ENCODE measurements at places on chromosomes 11 and 22. TPM values are rescaled to one million over a fixed set of nuclear protein-coding genes. Genes with fewer than 3 reads are reported as not detected.

GRCh38 chr11:126636911-126637794 lies 281.7 kb downstream of the ST3GAL4 start:
- H3K4me1 ChIP-seq, result no peaks in the 10 kb centered on the region
- no peak for DNase-seq
- no peak overlapping the region for H3K4me3 ChIP-seq
- H3K27me3 ChIP-seq, result peaks cover 16% of the 10 kb centered on the region
- no peaks in the 10 kb centered on the region for H3K36me3 ChIP-seq

The F2 gene
- total RNA-seq, result 0.64 TPM

GRCh38 chr22:47609653-47610052 lies 847.2 kb downstream of the TBC1D22A start:
- H3K4me1 ChIP-seq, result no peaks in the 10 kb centered on the region
- no peak for DNase-seq
- H3K36me3 ChIP-seq, result no peaks in the 10 kb centered on the region
- no peak overlapping the region for H3K4me3 ChIP-seq
- H3K27me3 ChIP-seq, result no peaks in the 10 kb centered on the region

- H3K27me3 ChIP-seq, result no peaks in the 10 kb centered on the region
- peak overlapping the region; percentile 68 for H3K27ac ChIP-seq
- peaks cover 25% of the 10 kb centered on the region for H3K4me1 ChIP-seq
- DNase-seq, result no peak
These were observed 97.1 kb downstream of the CWC15 start for GRCh38 chr11:94876222-94876621.

GRCh38 chr11:45045683-45046471 lies 95.2 kb upstream of the TP53I11 start:
- H3K27me3 ChIP-seq, result no peaks in the 10 kb centered on the region
- DNase-seq, result peak; percentile 13
- H3K36me3 ChIP-seq, result no peaks in the 10 kb centered on the region
- H3K4me3 ChIP-seq, result no peak overlapping the region
- H3K4me1 ChIP-seq, result no peaks in the 10 kb centered on the region

The MMP11 gene
- 3.0 TPM for total RNA-seq

GRCh38 chr11:35689081-35689996 lies 26.8 kb downstream of the TRIM44 start:
- H3K27ac ChIP-seq, result no peak overlapping the region
- no peaks in the 10 kb centered on the region for H3K27me3 ChIP-seq
- H3K36me3 ChIP-seq, result no peaks in the 10 kb centered on the region
- DNase-seq, result no peak
- no peaks in the 10 kb centered on the region for H3K4me1 ChIP-seq

DNA sequence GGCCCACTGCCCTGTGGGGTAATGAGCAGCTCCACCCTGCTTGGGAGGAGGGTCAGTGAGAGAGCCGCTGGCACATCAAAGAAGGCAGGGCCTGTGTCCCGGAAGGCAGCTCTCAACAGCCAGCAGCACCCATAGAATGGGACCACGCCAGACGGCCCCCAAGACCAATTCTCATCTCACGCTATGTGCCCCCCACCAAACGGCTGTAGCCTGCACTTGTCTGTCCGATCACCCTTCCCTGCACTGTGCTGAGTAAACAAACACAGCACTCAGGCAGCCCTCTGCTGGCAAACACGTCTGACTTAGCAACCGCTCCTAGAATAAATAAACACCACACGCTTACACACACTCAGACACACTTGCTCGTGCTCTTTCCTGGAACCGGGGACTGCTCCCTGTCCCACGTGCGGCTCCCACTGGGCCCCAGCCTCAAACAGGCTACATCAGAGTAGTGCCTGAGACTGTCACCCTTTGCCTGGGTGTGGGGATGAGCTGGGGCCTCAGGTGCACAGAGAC lies 53.2 kb upstream of the CDON start:
- no peak overlapping the region for H3K4me3 ChIP-seq
- no peaks in the 10 kb centered on the region for H3K36me3 ChIP-seq
- H3K4me1 ChIP-seq, result peaks cover 41% of the 10 kb centered on the region
- no peaks in the 10 kb centered on the region for H3K27me3 ChIP-seq

The DMC1 gene
- 3.2 TPM for total RNA-seq

DNA sequence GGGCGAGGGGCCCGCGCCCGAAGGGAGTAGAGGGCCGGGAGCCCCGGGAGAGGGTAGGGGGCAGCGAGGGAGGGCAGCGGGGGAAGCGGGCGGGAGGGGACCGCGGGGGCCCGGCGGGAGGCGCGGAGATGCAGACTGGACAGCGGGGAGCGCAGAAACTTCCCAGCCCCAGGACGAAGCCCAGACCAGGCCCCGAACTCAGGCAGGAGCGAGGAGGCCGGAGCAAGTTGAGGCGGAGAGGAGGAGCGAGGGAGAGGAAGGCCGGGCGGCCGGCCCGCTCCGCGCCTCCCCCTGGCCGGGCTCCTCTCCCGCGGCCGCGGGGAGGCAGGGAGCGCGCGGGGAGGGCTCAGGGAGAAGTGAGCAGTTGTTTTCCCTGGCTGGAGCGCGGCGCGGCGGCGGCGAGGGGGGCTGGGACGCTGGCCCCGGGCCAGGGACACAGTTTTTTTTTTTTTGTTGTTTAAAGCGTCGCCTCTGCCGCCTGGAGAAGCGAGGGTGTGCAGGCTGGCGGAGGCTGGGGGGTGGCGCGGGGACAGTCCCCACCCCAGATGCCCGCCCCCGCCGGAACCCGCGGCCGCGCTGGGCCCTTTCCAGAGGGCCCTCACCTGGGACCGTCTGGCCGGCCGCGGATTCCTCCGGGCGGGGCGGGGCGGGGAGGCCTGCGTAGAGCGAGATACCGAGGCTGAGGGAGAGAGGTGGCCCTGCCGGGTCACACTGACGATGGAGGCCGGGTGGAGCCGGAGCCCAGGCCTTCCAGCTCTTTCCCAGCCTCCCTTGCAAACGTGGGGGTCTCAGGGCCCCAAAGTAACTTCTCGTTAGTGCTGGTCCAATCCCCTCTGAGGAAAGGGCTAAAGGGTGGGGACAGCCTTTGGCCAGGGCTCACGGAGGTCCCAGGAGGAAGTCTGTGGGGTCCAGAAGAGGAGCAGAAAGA lies at the start of gene LTBP3:
TSS of gene LTBP3 (minus strand) at position 358 of the 928 bp plus-strand sequence. CDS start 400 bp downstream, outside the sequence.
- no peaks in the 10 kb centered on the region for H3K36me3 ChIP-seq
- H3K27me3 ChIP-seq, result no peaks in the 10 kb centered on the region
- peak within 1 kb of the TSS; percentile 90 for H3K27ac ChIP-seq

- no peaks in the 10 kb centered on the region for H3K36me3 ChIP-seq
- no peak overlapping the region for H3K4me3 ChIP-seq
- no peak for DNase-seq
- H3K27ac ChIP-seq, result no peak overlapping the region
These were observed 83.0 kb downstream of the TMPRSS5 start for GRCh38 chr11:113623114-113623513.

DNA sequence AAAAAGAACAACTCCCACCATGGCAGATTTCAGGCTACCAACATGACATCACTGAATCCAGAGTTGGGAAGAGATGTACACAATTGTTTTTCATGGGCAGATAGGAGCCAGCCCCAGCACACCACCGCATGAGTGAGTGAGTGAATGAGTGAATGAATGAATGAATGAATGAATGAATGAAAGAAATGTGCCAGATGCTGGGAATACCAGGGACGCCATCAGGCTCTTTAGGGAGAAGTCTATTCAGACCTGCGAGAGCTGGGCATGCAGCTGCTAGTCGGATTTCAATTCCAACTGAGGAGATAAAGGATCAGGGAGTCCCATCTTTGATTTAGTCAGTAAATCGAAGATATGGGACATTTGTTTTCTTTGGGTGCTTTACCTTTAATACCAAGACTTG lies 15.3 kb upstream of the FAM83F start:
- H3K27me3 ChIP-seq, result no peaks in the 10 kb centered on the region
- H3K4me1 ChIP-seq, result no peaks in the 10 kb centered on the region
- DNase-seq, result no peak
- no peaks in the 10 kb centered on the region for H3K36me3 ChIP-seq
- H3K4me3 ChIP-seq, result no peak overlapping the region

All from Panc1 (cell line).